Naive thymus-derived CD4-positive, alpha-beta T cell (primary cell): ENCODE measurements at places on chromosomes 3 and 15. TPM values are rescaled to one million over a fixed set of nuclear protein-coding genes. Genes with fewer than 3 reads are reported as not detected.

GRCh38 chr3:35785234-35785888 lies 146.0 kb downstream of the ARPP21 start:
- DNase-seq = no peak
- no peak overlapping the region for H3K27ac ChIP-seq
- no peak overlapping the region for H3K4me3 ChIP-seq
- H3K27me3 ChIP-seq = no peaks in the 10 kb centered on the region
- H3K4me1 ChIP-seq = no peaks in the 10 kb centered on the region

- H3K27me3 ChIP-seq = no peaks in the 10 kb centered on the region
- no peak for DNase-seq
- no peak within 1 kb of the TSS for H3K4me3 ChIP-seq
- no peaks in the 10 kb centered on the region for H3K36me3 ChIP-seq
- no peak within 1 kb of the TSS for H3K27ac ChIP-seq
- no peaks in the 10 kb centered on the region for H3K4me1 ChIP-seq
Measured at GRCh38 chr3:87792534-87793336, 266.1 kb downstream of the CGGBP1 start.

DNA sequence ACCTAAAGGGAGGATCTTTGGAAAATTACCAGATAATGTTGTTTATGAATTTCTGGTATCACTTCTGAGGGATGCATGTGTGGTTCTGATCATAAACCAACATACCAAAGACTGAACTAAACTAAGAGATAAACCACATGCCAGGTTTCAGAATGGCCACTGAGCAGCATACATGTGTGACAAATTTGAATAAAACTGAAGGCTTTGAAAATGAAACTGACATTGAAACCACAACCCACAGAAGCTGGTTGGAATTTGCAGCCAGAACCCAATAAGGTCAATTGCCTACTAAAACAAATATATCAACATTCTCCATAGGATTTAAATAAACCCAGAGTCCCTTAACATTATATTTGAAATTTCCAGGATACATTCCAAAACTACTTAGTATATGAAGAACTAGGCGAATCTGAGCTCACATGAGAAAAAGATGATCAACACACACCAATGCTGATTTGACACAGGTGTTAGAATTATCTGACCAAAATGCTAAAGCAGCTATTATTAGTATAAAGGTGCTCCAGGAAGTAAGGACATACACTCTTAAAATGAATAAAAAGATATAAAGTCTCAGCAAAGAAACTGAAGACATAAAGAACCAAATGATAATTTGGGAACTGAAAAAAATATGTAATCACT lies 125.0 kb downstream of the ZNF280D start:
- no peak overlapping the region for H3K4me3 ChIP-seq
- no peak for DNase-seq
- H3K36me3 ChIP-seq = no peaks in the 10 kb centered on the region
- no peak overlapping the region for H3K27ac ChIP-seq
- no peaks in the 10 kb centered on the region for H3K4me1 ChIP-seq

- no peaks in the 10 kb centered on the region for H3K27me3 ChIP-seq
- no peaks in the 10 kb centered on the region for H3K4me1 ChIP-seq
- no peak overlapping the region for H3K4me3 ChIP-seq
- no peak overlapping the region for H3K27ac ChIP-seq
- H3K36me3 ChIP-seq = no peaks in the 10 kb centered on the region
Measured at GRCh38 chr3:55724821-55725220, 237.7 kb upstream of the WNT5A start.

DNA sequence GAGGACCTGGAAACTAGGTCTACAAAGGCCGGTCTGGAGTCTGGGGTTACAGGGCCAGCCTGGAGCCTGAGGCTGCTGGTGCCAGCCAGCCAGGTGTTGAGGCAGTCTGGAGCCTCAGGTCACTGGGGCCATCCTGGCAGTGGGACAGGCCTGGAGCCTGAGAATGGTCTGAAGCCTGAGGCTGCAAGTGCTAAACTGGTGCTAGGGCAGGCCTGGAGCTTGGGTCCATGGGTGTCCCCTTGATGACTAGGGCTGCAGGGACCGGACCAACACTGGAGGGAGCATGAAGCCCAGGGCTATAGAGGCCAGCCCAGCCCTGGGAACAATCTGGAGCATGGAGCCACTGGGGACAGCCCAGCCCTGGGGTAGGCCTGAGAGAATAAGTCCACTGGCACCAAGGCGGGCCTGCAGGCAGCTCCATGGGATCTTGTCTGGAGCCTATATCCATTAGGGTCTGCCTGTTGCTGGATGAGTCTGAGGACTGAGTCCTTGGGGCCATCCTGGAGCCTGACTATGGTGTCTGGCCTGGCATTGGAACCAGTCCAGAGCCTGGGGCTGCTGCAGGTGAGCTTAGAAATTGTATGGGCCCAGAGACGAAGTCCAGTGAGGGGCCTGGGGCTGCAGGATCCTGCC lies 101.9 kb downstream of the GLDN start:
- no peaks in the 10 kb centered on the region for H3K27me3 ChIP-seq
- no peak for DNase-seq
- no peak overlapping the region for H3K27ac ChIP-seq
- no peaks in the 10 kb centered on the region for H3K4me1 ChIP-seq

- DNase-seq = no peak
- H3K36me3 ChIP-seq = no peaks in the 10 kb centered on the region
- no peaks in the 10 kb centered on the region for H3K27me3 ChIP-seq
- no peak overlapping the region for H3K4me3 ChIP-seq
Measured at GRCh38 chr3:105791919-105792786, 76.7 kb downstream of the CBLB start.

ARRDC4 gene
- 0.87 TPM for total RNA-seq

- H3K4me3 ChIP-seq = no peak overlapping the region
- peaks cover 12% of the 10 kb centered on the region for H3K4me1 ChIP-seq
- H3K27ac ChIP-seq = no peak overlapping the region
- H3K36me3 ChIP-seq = peaks cover 4% of the 10 kb centered on the region
- no peaks in the 10 kb centered on the region for H3K27me3 ChIP-seq
- no peak for DNase-seq
Measured at GRCh38 chr15:41836713-41837454, 1.8 kb upstream of the PLA2G4B start.

- DNase-seq = no peak
- H3K4me1 ChIP-seq = no peaks in the 10 kb centered on the region
- no peaks in the 10 kb centered on the region for H3K27me3 ChIP-seq
Measured at GRCh38 chr3:78871048-78871447, 896.8 kb downstream of the ROBO1 start.

- no peak overlapping the region for H3K4me3 ChIP-seq
- H3K27me3 ChIP-seq = no peaks in the 10 kb centered on the region
- no peak overlapping the region for H3K27ac ChIP-seq
- no peak for DNase-seq
- no peaks in the 10 kb centered on the region for H3K36me3 ChIP-seq
Measured at GRCh38 chr3:117666812-117667211, 957.2 kb downstream of the TUSC7 start.

- no peak overlapping the region for H3K4me3 ChIP-seq
- DNase-seq = no peak
- H3K36me3 ChIP-seq = no peaks in the 10 kb centered on the region
- H3K27me3 ChIP-seq = no peaks in the 10 kb centered on the region
Measured at GRCh38 chr3:31364711-31365110, 168.0 kb upstream of the STT3B start.

SMCO1 gene
- total RNA-seq = not detected

- H3K4me3 ChIP-seq = peak overlapping the region; percentile 72
- no peaks in the 10 kb centered on the region for H3K27me3 ChIP-seq
- H3K27ac ChIP-seq = peak overlapping the region; percentile 99
Measured at GRCh38 chr15:31325595-31326155, 960 bp upstream of the KLF13 start.

DNA sequence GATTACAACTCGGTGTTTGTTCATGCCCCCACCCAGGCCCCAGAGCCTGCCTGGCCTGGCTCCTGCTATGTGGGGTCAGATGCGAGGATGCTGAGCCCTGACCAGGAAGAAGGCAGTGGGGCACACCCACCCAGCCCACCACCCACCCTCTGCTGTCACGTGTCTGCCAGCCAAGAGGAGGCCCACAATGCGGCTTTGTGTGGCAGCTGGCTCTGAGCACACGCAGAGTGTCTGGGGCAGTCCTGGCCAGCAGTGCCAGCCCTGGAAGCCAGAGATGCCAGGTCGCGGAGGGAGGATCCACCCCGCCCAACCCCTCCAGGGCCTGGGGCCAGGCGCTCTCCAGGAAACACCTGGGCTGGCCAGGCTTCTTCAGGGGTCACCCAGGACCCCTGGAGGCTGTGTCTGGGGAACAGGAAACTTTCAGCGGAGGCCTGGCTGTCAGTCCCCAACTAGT lies 26.4 kb upstream of the KLF13 start:
- no peak overlapping the region for H3K4me3 ChIP-seq
- DNase-seq = no peak
- no peaks in the 10 kb centered on the region for H3K27me3 ChIP-seq
- no peak overlapping the region for H3K27ac ChIP-seq

IL20RB gene
- total RNA-seq = 2.3 TPM

- H3K27ac ChIP-seq = no peak overlapping the region
- H3K27me3 ChIP-seq = no peaks in the 10 kb centered on the region
- peak; percentile 16 for DNase-seq
Measured at GRCh38 chr3:183490653-183491052, 62.2 kb upstream of the MCF2L2 start.

GRCh38 chr15:71291723-71292122 lies 176.5 kb downstream of the THSD4 start:
- no peak overlapping the region for H3K27ac ChIP-seq
- H3K4me1 ChIP-seq = peaks cover 11% of the 10 kb centered on the region
- H3K27me3 ChIP-seq = no peaks in the 10 kb centered on the region
- H3K4me3 ChIP-seq = no peak overlapping the region
- DNase-seq = peak; percentile 10

DNA sequence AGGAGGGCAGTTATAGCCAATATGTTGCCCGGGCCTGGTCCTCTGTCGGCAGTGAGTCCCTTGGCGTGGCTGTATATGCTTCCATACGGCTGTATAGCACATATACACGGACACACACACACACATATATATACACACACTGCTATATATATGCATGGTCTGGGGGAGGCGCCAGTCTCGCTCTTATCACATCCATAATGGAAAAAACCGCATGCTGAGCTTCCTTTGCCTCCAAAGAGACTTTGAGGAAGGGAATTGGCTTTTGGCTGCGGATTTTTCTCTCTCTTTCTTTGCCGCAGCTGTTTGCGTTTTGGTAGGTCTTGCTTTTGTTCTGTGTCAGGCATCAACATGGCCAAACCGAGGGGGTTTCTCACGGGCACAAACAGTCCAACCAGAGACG lies 11.3 kb upstream of the TMEM115 start:
- no peak for DNase-seq
- H3K4me1 ChIP-seq = peaks cover 16% of the 10 kb centered on the region
- no peak overlapping the region for H3K4me3 ChIP-seq
- no peak overlapping the region for H3K27ac ChIP-seq

DNA sequence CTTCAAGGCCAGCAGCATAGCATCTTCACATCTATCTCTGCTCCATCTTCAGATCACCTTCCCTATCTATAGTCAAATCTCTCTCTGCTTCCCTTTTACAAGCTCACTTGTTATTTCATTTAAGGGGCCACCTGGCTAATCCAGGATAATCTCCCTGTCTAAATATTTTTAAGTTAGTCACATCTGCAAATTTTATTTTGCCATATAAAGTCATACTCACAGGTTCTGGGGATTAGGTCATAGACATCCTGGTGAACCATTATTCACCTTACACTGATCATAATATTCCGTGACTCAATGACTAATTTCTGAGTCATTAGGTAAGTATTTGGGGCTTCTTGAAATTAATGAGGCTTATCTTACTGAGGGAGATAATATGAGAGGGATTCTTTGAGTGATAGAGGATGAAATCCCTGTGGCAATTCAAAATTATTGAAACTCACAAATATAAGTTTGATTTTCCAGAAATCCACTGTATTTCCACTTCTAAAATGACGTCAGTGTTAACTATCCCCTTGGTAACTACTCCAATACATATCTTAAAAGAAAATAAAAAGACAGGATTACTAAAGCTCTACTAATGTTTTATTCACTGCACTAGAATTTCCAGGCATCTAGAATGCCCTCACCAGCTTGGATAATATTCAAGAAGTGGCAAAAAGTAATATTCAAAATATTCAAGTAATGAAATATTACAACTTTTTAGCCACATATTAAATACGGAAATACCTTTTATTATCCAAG lies 93.7 kb upstream of the RBMS3 start:
- no peak overlapping the region for H3K27ac ChIP-seq
- no peaks in the 10 kb centered on the region for H3K4me1 ChIP-seq
- no peaks in the 10 kb centered on the region for H3K36me3 ChIP-seq

DNA sequence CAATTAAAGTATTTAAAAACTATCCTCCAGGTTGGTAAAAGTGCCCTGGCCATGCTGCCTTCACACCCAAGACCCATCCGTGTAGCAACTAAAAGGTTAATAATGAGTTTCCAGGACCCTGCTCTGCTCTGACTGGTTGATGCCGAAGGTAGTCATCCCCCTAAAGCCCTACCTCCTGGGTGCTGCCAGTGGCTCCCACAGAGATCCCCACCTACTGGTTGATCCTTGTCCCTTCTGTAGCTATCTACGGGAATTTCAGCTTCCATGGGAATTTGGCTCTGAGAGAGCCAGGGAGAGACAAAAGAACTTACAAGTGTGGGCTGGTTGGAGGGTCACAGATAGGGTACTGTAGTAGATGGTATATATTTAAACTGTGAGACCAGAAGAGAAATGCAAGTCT lies 110.6 kb upstream of the NANOGP8 start:
- no peak for DNase-seq
- no peaks in the 10 kb centered on the region for H3K4me1 ChIP-seq
- H3K4me3 ChIP-seq = no peak overlapping the region
- H3K27me3 ChIP-seq = no peaks in the 10 kb centered on the region
- no peak overlapping the region for H3K27ac ChIP-seq

CEP97 gene
- 10.9 TPM for total RNA-seq

GRCh38 chr3:63076357-63076756 lies 201.1 kb upstream of the CADPS start:
- no peak overlapping the region for H3K4me3 ChIP-seq
- H3K36me3 ChIP-seq = no peaks in the 10 kb centered on the region
- no peaks in the 10 kb centered on the region for H3K4me1 ChIP-seq
- DNase-seq = no peak
- H3K27me3 ChIP-seq = no peaks in the 10 kb centered on the region
- H3K27ac ChIP-seq = no peak overlapping the region

IL16 gene
- total RNA-seq = 285 and 287 TPM in 2 replicates

GRCh38 chr3:20478436-20478835 lies 292.4 kb upstream of the SGO1 start:
- no peak overlapping the region for H3K27ac ChIP-seq
- H3K36me3 ChIP-seq = no peaks in the 10 kb centered on the region
- no peak overlapping the region for H3K4me3 ChIP-seq
- DNase-seq = no peak
